ENCODE measurements at places on chromosomes 12 and 14.

GRCh38 chr12:107131832-107132616 is 38.7 kb upstream of the CRY1 start:
- peak; percentile 62 for DNase-seq

GRCh38 chr14:55099756-55100155 is 29.3 kb upstream of the LGALS3 start:
- DNase-seq, result no peak

DNA sequence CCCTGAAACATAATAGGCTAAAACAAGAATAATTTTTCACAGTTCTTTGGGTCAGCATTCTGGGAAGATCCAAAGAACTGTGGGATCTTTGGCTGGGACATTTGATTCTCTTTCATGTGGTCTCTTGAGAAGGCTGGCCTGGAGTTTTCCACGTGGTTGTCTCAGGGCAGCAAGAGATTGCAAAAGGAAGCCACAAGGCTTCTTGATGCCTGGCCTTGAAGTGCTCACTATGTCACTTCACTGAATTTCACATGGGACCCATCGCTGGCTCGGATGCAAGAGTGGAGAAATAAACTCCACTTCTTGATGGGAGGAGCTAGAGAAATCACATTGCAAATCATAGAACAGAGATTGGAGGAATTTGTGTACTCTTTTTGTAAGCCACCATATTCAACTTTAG is 343.4 kb downstream of the MED13L start:
- DNase-seq, result no peak

- DNase-seq, result peak; percentile 48
Observed at GRCh38 chr12:1830981-1831963, 10.9 kb downstream of the LRTM2 start.

DNA sequence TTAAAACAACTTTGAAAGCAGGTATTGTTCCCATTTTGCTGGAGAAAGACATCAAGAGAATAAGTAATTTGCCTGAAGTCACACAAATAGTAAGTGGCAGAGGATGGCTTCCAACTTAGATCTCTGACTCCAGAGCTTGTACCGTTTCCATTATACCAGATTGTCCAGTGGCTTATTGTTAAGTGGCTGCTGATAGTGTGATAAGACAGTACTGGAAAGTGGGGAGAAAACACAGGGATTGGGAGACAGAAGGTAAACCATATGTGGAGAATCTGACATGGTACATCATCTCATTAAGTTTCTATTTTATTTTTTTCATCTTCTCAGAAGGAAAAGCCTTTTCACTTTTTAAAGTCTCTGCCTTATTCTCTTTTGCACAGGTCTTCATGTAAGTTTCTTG is 108.5 kb downstream of the SRGAP1 start:
- no peak for DNase-seq

DNA sequence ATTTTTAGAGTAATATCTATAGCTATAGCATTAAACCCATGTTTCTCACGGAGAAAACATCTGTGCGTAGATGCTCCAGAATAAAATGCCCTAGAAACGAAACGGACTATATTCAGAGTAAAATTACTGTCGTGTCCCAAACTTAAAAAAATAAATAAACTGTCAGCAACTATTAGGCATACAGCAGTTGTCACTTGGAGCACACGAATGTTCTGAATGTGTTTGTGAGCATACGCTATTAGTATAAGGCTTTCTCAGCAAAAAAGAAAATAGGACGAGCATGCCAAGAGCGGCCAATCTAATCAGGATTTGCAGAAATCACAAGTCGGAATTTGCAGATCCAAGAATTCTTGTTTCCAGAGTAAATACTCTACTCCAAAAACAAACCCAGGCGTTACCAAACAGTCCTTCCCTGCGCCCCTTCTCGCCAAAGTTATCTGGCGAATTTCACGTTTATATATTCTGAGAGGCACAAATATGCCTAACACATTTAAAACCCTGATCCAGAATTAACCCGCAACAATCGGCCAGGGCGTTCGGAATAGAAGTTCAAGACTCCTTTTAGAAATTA is 836 bp downstream of the PTPN21 start:
- DNase-seq, result no peak
